Left ventricle myocardium inferior (tissue), 1 donor: ENCODE measurements at places on chromosomes 1 and 21.

DNA sequence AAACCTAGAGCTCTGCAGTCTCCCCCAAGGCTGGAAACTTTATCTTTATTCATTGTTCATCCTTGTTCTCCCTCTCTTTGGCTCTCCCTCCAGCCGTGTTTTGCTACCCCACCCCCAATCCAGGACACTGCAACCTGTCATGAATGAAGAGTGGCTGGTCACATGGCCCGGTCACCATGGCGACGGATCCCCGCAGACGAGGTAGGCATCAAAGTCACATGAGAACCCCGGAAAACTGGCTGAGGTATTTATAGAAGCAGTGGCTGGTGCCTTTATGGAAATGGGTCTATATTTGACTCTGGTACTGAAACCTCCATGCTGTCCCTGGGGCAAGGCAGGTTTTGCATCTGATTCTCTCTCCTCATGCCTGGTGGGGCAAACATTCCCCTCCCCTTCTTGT lies 13.4 kb upstream of the SLC6A17 start:
- peak; percentile 42 for DNase-seq

DNA sequence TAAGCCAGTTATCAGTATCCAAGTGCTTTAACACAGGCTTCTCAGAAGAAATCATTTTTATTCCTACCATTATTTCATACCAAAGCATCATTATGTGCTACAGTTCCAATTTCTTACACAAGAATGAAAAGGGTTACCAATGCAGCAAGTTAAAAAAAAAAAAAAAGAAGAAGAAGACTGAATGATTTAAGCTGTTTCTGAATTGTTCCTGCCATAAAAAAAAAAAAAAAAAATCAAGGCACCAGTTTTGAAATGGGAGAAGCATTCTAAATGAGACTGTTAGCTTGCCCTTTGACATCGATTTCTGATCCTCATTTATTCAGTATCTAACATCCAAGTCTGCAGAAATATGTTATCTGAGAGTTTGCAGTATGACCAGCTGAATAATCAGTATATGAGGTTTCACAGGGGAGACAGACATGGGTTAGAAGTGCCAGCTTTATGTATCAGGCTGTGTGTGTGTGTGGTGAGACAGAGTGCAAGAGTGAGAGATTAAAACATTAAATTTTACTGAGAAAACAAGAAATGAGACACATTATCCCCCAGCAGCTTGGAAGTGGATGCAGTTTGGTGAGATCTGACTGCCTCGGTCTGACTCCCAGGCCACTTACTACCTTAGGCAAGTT lies 105.8 kb downstream of the COLGALT2 start:
- no peak for DNase-seq

- no peak for DNase-seq
These were observed 262.5 kb upstream of the B3GALT2 start for GRCh38 chr1:193448682-193449461.

DNA sequence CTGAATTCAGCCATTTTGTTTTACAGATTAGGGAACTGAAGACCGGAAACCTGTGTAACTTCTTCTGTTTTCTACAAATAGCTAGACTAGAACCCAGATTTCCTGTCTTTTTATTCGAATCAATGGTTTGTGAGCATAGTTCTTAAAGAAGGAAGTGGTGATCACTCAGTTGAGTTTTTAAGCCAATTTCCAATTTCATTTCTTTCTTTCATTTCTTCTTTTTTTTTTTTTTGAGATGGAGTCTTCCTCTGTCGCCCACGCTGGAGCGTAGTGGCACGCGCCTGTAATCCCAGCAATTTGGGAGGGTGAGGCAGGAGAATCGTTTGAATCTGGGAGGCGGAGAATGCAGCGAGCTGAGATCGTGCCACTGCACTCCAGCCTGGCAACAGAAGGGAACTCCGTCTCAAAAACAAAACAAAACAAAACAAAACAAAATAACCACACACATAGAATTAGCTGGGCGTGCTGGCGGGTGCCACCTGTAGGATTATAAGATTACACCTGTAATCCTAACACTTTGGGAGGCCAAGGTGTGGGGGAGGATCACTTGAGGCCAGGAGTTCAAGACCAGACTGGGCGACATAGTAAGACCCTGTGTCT lies 3.0 kb upstream of the MDM4 start:
- DNase-seq, result no peak

DNA sequence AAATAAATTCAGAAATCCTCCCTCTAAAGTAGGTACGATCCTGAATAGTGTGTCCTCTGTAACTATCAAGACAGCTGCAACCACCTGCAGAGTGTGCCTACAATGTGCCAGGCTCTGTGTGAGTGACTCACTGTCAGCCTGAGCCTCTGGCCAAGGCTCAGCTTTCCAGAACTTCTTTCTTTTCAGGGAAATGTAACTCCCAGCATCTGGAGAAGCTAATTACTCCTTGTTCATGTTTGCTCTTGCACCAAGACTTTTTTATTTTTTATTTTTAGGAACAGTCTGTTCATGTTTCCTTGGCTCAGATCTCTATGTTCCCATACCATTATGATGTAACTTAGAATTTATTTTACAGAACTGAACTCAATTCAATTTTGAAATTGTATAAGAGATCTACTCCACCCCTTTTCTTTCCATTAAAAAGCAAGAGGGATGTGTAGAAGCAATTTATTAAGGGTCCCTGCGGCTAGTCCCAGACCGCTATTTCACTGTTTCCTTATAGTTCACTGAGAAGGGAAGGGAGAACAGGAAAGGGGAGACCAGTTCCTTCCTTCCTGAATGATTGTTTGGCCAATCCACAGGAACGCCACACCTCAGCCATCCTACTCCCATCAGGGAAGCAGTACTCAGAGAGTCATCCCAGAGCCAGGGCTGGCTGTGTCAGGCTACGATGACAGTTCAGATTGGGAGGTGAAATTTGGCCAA lies 112.4 kb upstream of the ZNF648 start:
- peak; percentile 46 for DNase-seq

- no peak for DNase-seq
These were observed 33.7 kb upstream of the ARF1 start for GRCh38 chr1:228048659-228049298.

- DNase-seq, result no peak
These were observed 46.0 kb downstream of the GRHL3 start for GRCh38 chr1:24364975-24365678.

- DNase-seq, result no peak
These were observed 741.7 kb downstream of the LTN1 start for GRCh38 chr21:28250946-28251345.

DNA sequence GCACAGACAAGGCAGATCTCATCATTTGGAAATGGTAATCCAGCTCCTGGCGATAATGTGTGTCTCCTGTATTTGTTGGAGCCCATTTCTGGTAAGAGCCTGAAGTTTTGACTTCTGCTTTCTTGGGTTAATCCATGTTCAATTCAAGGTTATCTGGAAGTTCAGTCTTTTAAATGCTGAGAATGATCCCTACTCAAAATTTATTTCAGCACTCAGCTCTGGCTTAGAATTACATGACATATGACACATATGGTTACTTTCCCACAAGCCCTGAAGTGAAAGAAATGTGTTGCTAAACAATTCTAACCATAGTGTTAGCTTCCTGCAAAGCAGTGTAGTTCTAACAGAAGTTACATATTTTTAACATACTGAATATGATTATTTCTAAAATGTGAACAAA lies 2.7 kb downstream of the PTGFR start:
- DNase-seq, result no peak

GRCh38 chr1:2821966-2822620 lies 20.6 kb upstream of the TTC34 start:
- DNase-seq, result peak; percentile 48
